ENCODE measurements at places on chromosomes 1 and 21.

DNA sequence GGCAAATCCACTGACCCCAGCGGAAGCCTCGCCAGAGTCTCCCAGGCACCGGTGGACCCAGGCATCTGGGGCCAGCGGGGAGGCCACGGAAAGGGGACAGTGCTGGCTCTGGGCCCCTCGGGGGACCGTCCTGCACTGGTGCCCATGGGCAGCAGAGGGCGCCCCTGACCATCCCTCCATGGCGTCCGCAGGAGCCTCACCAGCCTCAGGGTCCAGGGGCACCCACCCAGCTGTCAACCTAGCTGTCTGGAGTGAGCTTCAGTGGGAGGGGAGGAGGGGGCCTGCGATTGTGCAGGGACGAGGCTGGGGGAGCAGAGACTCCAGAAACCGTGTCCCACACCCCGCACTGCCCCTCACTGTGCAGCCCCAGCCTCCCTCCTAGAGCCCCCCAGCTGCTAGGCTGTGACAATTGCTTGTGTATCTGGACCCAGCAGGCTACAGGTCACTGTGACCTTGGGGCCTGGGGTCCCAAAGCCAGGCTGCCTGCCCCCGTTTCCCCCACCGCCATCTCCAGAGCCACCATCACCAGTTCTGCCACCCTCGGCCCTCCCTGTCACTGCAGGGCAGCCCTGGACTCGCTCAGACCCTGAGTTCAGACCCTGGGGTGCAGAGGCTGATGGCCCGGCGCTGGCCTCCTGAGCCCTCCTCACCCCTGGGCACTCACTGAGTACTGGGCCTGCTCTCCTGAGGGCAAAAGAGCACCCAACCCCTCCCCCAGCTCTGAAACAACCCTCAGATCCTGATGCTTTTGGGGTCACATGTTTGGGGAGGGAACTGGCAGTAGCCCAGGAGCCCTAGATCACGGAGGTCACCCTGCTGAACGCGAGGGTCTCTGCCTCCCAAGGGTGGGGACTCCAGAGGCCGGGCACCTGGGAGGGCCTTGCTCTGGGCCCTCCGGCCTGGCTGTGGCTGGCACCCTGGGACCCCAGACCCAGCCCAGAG, 10.6 kb upstream of the COL6A1 start:
- DNase-seq, result no peak

- no peak for DNase-seq
These were observed 233.3 kb upstream of the C1orf174 start for GRCh38 chr1:4133297-4133938.

DNA sequence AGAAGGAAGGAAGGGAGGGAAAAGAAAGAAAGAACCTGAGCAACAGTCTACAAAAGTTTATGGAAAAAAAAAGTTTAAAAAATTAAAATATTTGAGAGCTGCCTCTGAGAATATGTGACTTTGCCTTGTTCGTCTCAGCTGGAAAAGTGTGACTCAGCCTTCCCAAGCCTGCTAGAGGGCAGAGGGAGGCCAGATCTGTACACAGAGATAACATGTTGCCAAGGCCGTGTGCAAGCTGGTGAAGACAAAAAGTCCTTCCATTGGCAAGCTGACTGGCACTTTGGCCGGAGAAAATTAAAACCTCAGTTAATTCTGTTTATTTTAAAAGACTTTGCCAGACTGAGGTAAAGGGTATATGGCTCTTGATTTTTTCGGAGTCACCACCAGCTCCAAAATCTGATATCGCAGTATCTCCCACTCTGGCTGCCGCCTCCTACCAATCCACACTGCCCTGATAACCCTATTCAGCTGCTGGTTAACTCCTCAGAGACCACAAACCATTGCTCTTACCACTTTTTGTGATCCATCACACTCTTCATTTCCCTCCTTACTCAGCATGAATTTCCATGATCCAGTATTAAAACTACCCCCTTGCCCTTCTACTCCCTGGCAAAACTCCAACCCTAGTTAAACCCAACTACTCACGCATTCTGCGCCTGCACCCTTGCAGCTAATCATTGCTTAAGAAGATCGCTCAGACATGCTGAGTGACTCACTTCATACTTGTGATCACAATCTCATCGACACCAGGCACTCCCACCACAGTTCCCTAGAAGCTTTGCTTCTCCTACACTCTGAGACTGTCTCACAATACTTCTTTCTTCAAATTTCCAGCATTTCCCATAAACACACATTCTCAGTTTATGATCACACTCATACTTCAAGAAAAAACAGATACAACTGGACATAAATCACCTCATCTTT, 5.7 kb upstream of the PPP1R15B start:
- no peak for DNase-seq

DNA sequence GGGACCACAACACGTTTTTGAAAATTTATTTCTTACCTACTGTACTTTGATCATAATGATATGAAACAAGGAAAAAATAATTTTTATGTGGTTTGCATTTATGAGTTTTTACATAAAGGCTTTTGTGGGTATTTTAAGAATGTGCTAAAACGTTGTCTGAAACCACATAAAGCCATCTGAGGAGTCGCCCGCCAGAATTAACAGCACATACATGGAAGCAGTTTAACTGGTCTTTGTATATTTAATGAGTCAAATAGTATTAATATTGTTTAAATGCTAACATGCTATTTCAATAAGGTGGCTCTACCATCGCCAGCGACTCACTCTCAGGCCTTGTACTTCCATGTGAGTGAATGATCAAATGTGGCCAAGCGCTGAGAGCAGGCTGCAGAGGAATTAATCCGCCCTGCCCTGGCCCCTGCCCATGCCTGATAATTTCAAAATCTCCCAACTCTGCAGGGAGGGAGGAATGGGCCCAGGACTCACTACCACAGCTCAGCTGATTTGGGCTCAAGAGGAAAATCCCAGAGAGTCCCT, 49.6 kb downstream of the SLC66A1 start:
- no peak for DNase-seq

DNA sequence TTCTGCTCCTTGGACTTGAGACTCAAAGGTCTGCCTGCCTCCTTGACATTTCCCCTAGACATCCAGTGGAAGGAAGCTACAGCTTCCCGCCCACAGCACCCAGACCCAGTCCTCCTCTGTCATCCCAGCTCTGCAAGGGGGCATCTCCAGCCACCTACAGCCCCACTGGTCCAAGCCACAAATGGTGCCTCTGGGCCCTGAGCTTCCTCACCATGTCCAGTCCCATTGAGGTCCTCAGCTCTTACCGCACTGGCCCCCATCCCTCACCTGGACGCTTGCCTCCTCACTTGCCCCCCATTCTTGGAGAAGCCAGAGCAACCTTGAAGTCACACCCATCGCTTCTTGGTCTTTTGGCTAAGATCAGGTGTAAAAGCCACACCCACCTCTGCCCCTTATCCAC, 13.2 kb downstream of the PODN start:
- DNase-seq, result no peak

GRCh38 chr1:72434070-72434469, 151.7 kb upstream of the NEGR1 start:
- no peak for DNase-seq

GRCh38 chr1:40976952-40977690, 2.4 kb upstream of the CTPS1 start:
- DNase-seq, result no peak

GRCh38 chr1:86183810-86184209, 27.2 kb upstream of the COL24A1 start:
- DNase-seq, result no peak

DNA sequence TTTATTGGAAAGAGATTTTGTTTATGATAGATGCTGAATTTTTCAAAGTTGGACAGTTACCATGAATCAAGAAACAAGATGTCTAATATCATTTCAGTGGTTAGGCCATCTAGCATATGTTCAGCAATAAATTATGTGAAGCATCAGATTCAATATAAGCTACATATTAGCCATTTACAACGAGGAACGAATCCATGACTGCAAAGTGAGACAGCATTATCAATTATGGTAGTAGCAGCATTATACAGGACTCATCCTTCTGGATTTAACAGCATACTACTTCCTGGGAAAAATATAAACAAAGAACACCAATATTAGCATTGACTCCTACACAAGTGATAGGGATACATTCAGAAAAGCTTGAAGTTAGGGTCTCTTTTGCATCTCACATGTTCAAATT, 59.1 kb downstream of the LRRC53 start:
- DNase-seq, result no peak

GRCh38 chr1:6850537-6850936, 65.3 kb downstream of the CAMTA1 start:
- DNase-seq, result no peak

DNA sequence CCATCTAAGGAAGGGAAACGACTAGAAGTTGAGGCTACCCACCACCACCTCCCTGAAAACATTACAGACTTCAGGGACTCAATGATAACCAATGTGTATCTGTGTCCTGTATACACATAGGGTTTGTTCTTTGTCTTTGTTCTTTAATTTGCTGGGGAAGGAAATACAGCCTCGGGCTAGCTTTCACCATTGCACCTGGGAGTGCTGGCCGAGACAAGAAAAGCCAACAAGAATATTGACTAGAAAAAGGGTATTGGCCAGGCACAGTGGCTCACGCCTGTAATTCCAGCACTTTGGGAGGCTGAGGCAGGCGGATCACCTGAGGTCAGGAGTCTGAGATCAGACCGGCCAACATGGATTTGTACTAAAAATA, 50.4 kb downstream of the MDM4 start:
- no peak for DNase-seq

DNA sequence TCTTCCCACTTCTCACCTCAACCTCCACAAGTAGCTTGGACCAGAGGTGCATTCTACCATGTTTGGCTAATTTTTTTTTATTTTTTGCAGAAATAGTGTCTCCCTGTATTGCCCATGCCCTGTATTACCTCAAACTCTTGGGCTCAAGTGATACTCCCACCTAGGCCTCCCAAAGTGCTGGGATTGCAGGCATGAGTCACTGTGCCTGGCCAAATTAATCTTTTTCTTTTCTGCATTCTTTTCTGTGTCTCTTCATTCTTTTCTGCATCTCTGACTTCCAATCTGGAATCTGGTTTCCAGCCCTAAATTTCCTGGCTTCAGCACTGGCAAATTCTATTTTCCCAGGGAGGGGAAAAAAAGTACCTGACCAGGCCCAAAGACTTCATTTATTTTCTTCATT, 31.2 kb upstream of the TACSTD2 start:
- DNase-seq, result no peak

DNA sequence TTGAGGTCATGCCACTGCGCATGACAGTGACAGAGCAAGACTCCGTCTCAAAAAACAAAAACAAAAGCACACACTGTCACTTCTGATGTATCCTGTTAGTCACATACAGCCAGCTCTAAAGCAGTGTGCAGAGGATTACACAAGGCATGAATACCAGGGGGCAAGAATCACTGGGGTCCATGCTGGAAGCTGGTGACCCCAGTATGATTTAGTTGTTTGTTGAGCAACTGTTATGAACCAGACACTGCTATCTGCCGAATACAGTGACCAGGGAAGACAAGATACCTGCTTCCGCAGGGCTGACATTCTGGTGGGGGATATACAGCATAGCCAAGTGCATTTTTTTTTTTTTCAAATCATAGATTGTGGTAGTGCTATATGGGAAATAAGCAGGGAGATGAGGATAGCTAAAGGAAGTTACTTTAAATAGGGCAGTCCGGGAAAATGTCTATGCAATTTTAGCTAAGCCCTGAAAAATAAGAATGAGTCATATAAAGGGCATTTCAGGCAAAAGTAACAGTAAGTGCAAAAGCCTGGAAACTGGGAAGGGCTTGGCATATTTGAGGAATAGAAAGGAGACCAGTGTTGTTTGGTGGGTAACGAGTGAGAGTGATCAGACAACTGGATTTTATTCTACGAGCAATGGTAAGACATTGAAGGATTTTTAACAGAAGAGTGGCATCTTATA, 69.7 kb downstream of the ADSS2 start:
- no peak for DNase-seq

- no peak for DNase-seq
These were observed 45.4 kb upstream of the TNFRSF1B start for GRCh38 chr1:12121212-12122003.

DNA sequence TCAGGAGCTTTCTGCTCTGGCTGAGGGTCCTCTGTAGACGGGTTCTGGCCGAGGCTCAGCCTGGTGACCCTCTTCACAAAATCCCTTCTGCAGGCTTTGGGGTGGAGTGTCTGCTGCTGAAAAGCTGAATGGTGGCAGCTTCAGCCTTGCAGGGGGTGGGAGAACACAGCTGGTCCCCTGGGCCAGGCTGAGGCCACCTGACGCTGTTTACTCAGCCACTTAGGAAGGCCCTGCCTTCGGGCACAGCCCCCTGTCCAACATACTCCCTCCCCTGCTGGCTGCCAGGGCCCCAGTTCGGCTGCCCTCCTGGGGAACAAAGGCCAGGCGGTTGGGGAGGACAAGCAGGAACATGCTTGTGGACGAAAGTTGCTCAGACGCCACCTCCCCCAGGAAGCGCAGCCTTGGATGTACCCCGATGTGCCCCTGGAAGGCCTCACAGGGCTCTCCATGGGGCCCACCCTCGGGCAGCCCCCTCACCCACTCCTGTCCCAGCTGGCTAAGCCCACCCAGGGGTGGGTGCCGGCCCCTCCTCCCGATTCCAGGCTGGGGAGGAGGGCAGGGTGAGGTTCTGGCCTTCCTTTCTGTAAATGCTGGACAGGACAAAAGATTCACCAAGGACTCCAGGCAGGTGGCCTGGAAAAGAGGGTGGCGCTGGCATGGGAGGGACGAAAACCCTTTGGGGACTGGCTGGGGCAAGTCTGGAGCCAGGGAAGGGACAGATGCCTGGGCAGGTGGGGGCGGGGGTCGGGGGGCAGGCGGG, at the start of gene ANKRD65:
Gene ANKRD65 (minus strand): TSS at position 130 of the 760 bp plus-strand sequence. CDS start 271 bp downstream, outside the sequence.
- DNase-seq, result no peak

DNA sequence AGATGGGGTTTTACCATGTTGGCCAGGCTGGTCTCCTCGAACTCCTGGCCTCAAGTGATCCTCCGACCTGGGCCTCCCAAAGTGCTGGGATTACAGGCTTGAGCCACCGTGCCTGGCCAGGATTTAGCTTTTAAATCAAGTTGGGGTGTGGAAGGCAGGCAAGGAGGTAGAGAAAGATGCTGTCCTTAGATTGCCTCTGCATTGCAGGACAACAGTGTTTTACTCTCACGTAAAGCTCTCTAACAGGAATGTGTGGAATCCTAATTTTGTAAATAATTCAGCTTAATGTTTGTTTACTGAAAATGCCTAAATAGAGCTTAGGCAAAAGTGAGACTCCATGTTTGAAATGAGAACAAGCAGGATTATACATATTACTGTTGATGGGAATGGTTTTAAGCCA, 29.5 kb upstream of the TGFB2 start:
- no peak for DNase-seq

DNA sequence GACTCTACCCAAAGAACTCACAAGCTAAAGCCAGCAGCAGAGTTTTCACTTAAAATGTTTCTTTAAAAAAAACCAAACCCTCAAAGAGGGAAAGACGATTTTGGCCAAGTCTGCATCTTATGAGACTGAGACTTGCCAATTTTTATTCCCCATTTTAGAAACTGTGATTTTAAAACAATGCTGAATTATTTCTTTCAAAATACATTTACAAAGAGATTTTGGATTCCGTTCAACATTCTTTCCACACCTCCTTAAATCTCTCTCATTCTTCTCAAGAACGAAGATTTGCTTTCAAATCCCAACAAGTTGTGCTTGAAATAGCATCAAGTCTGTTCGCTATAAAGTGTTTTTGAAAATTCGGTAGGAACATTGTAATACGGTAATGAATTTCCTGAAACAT, 133.9 kb upstream of the VANGL1 start:
- no peak for DNase-seq
